ENCODE measurements at places on chromosomes 3 and 15.

- DNase-seq: no peak
Measured at GRCh38 chr15:34804776-34805175, 9.4 kb upstream of the ACTC1 start.

- DNase-seq: no peak
Measured at GRCh38 chr3:9194509-9195184, 54.8 kb downstream of the SRGAP3 start.

DNA sequence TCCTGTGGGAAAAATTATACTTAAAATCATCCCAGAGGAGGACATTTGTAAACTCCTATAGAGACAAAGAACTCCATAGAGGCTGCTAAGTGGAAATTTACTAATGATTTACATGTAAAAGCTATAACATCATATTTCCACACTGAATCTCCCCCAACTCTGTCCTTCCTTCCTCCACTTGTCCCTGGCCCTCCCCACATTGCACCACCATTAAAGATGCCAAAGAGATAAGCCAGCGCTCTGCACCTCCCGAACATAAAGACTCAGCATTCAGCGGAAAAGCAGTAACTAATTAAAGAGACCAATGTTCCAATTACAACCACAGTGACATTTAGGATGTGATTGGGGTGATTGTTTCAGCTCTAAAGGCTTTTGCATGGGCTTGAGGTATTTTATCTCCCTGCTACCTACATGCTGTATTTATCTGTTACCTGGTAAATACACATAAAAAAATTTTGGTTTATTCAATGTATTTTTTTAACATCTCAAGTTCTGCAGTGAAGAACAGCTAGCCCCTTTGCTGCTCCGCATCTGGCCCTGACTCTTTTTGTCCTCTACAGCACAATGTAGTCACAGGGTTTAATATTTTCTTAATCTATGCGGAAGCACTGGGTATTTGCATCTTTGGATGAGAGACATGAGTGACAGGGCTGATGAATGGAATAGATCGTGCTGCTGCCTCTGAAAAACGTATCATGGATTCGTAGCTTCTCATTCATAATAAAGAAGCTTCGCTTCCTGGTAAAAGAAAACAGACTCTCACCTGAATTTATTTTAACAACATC is 35.3 kb upstream of the B3GNT5 start:
- DNase-seq: no peak

- DNase-seq: no peak
Measured at GRCh38 chr15:49748791-49749190, 127.9 kb downstream of the DTWD1 start.

DNA sequence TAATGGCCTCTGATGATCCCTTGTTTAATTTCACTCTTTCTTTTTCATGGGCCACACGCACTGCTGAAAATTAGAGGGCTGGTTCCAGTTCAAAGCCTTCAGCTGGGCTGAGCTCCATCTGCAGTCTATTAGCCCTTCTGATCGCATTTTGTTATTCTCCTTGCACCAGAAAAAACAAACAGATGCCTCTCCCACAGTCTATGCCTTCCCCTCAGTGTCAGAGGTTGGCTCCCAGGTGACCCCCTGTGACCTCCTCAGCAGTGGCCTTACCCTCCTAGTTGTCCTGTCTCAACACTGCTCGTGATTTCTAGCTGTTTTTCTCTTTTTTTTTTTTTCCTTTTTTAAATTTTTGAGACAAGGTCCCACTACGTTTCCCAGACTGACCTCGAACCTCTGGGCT is 77.1 kb upstream of the PRTG start:
- no peak for DNase-seq

DNA sequence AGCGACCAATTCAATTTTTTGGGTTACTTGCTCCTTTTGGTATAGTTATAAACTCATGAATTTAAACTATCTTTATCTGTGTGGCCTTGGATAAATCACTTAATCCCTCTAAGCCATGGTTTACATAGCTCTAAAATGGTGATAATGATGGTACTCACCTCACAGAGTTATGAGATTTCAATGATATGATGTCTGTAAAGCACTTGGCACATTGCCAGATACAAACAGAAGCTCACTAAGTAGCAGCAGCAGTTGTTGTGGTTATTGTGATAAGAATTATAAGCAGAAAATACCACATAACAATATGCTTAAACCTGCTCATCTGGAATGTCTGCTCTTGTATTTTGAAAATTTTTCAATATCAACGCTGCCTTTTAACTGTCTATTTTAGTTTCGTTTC is 185.1 kb upstream of the SNTN start:
- no peak for DNase-seq

DNA sequence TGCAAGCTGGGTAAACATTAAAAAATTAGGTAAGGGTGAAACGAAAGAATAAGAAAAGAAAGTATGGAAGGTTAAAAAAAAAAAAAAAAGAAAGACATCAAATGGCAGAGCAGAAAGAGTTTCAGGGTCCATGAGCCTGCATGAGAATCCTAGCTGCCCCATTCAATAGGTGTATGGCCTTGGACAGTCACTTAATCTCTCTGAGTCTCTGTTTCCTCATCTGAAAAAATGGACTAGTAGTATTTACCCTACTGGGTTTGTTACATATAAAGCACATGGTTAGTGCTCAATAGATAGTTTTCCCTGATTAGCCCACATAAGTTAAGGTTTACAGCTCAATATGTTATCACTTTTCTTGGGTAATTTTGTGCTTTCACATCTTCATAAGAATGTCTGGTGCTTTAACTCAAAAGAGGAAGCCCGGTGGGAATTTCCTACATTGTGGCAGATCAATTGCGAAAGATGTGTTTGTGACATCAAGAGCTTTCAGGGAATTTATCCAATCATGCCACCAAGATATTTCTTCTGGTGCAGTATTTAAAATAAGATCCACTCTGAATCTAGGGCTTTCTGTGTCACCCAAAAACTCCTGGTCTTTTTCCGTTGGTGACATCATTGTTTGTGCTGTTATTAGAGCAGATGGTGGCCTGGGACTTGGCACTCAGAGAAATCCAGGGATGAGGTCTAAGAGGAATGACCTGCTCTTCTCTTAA is 57.2 kb upstream of the UBE2E1 start:
- DNase-seq: no peak

- DNase-seq: no peak
Measured at GRCh38 chr15:53910236-53910849, 67.9 kb upstream of the UNC13C start.

DNA sequence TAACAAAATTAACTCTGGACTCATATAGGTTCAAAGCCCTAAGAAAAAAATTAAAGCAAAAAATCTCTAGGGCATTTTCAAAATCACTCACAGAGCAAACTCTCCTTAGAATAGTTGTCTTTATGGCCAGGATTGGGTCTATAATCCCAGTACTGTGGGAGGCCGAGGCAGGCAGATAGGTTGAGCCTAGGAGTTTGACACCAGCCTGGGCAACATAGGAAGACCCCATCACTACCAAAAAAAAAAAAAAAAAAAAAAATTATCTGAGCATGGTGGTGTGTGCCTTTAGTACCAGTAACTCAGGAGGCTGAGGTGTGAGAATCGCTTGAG is 378.1 kb upstream of the TGFBR2 start:
- no peak for DNase-seq

DNA sequence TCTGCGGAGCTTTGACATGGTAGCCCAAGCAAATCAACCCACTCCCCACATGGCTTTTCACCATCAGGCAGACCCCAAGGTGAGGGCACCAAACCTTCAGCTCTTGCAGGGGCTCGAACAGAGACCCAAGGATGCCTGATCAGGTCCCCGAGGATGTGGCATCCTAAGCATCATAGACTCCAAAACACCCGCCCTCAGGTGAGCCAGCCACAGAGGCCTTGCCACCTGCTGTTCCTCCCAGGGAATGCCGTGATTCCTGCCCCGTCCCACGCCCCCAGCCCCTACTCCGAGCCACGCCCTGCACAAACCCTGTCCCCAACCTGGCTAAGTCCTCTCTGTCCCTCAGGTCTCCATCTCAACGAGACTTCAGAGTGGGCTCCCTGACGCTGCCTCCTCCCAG is 34.7 kb upstream of the SLC41A3 start:
- no peak for DNase-seq

- DNase-seq: no peak
Measured at GRCh38 chr3:138459619-138460535, 25.5 kb downstream of the ESYT3 start.

DNA sequence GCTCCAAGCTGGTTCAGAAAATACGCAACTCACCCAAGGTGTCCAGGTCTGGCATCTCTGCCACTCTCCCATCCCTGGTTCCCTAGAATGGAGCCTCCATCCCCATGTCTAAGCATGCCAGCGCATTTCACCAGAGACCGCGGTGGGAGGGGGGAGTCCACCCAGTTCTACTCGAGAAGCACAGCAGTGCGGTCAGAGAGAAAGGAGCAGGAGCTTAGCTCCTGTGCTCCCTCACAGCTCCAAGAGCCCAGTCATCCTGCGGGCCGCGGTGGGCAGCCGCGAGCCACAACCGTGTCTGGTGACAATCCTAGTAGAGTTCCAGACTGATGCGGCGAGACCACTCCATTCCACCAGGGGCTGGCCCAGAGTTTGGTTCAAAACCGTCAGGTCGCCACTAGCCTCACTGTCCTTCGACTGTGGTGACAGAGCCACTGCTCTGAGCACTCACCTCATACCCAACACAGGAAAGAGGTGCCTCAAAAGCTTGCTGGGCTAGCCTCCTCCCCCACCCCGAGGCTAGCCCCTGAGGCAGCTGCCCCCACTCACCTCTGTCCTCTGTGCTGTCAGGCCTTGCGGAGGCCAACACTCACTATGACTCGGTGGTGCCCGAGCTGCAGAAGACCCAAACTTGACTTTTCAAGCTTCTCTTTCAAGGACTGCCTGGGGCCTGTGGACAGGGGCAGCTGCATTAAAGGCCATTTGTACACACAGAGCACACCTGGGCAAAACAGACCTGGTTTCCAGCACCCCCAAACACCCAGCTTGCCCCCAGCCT is 185.4 kb downstream of the XXYLT1 start:
- DNase-seq: peak; percentile 7

GRCh38 chr3:181725131-181725731 is 13.5 kb downstream of the SOX2 start:
- no peak for DNase-seq

- no peak for DNase-seq
Measured at GRCh38 chr3:71454512-71455403, 128.8 kb downstream of the FOXP1 start.

DNA sequence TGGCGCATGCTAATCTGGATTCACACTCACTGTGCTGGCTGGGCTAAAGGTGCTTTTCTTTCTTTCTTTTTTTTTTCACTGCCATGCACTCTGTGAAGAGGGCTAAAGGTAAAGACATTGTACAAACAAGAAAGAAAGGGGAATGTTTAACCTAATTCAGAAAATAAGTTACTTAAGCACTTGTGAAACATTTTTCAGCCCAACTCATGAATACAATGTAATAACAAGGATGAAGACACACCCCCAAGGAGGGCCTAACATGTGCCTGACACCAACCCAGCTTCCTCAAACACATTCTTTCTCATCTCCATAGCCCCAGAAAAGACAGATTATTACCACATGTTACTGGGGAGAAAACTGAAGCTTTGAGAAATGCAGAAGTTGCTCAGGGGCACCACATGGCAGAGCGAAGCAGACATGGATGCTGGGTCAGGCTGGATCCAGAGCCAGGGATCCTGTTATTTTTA is 5.7 kb downstream of the STIMATE start:
- DNase-seq: no peak

GRCh38 chr3:188712248-188712924 is 459.4 kb upstream of the TPRG1 start:
- DNase-seq: no peak

DNA sequence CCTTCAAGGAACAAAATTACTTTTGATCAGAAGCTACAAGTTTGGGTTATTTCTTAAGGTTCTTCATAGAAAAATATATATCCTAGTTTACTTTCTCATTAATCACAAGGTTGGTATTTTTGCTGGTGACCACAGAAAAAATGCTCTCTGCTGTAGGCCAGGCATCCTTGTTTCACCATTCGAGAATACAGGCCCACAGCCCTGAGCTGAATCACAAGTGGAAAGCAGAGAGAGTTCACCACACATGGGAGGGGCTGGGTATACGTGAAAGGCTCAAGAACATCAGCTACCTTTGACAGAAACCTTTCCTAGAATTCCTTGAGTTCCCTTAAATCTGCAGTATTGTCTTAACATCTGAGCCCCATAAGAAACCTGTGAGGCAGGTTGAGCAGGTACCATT is 23.2 kb downstream of the CPEB1 start:
- DNase-seq: no peak

GRCh38 chr3:30400926-30401325 is 205.5 kb upstream of the TGFBR2 start:
- DNase-seq: no peak

GRCh38 chr3:123004201-123004918 is 23.2 kb downstream of the SEMA5B start:
- DNase-seq: no peak

- DNase-seq: no peak
Measured at GRCh38 chr3:18483226-18483625, 58.1 kb upstream of the SATB1 start.

GRCh38 chr3:17645074-17645698 is 97.2 kb downstream of the TBC1D5 start:
- no peak for DNase-seq

DNA sequence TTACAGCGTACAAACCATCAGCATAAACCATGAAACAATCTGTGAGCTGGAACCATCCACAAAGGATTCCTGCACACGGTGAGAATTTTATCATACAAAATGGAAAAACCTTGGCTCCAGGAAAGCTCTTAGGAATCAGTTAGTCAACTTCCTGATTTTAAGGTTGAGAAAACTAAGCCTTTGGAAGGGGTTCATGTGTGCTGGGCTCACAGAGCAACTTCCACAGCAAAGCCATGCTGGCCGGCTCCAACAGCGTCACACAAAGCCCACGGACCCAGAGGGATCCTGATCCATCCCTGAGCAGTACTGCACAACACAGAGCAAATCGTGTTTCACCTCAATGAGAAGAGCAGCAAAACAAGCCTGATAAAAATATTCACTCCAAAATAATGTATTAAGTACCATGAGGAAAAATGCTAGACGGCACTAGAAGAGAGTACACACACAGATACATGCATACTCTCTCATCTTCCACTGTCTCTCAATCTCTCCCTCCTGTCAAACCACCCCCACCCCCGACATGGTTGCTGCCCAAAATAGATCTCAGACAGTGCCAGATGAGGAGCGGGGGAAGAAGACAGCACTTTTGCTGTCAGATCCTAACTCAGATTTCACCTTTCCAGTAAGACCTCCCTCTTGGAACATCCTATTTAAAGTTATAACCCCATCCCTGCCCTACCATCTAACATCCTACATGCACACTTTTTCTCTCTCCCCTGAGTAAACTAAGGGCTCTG is 58.6 kb downstream of the MB21D2 start:
- no peak for DNase-seq

- no peak for DNase-seq
Measured at GRCh38 chr3:47347217-47347801, 33.5 kb upstream of the PTPN23 start.

DNA sequence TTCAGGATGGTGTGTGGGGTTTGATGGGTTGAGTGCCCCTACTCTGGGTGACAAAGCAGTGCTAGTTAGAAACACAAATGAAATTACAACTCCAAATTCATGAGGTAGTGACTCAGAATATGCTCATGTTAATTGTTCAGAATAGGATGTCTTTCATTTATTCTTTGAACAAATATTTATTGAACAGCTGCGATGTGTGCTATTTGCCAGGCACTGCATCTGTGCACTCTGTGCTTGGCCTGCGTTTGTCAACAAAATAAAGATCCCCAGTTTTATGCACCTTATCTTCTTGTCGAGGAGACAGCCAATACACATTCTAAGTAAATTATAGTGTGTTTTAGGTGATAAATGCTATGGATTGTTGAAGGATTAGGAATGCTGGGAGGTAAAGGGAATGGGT is 27.3 kb downstream of the MED12L start:
- no peak for DNase-seq

GRCh38 chr3:126570103-126570541 is 11.4 kb upstream of the C3orf22 start:
- DNase-seq: no peak
